ENCODE measurements at places on chromosomes 1 and 21.

- DNase-seq = no peak
Observed at GRCh38 chr1:200037904-200038303, 10.4 kb downstream of the NR5A2 start.

DNA sequence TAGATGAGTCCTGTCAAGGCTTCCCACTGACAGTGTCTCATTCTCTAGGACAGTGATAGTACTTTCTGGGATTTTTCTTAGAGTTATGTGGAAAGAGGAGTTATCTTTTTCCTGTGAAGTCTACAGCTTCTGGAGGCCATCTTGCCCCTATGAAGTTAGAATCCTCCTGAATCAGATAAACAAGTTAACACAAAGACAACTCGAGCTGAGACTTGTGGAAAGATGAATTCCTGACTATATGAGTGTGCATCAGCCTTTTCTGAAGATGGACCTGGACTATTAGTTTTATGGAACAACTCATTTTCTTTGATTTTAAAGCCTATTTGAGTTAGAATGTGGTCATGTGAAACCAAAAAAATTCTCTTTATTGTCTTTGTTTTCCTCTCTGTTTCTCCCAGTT, 290.9 kb downstream of the LRRIQ3 start:
- no peak for DNase-seq

- DNase-seq = no peak
Observed at GRCh38 chr1:104791030-104791429, 1041.3 kb downstream of the AMY1C start.

DNA sequence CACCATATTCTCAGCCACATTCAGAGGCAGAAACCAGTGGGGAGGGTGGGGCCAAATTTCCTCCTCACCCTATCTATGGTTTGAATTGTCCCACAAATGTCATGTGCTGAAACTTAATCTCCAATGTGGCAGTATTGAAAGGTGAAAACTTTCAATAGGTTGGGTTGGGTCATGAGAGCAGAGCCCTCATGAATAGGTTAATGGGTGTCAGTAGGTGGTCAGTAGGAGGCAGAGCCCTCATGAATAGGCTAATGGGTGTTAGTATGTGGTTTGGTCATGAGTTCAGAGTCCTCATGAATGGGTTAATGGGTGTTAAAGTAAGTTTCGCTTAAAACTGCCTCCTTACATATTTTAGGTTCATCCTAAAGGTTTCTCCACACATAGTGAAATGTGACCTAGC, 170.0 kb downstream of the FCRL5 start:
- DNase-seq = no peak

GRCh38 chr1:230422221-230422981, 3.7 kb downstream of the PGBD5 start:
- DNase-seq = no peak

GRCh38 chr1:198165927-198166647, 9.3 kb downstream of the NEK7 start:
- DNase-seq = no peak

DNA sequence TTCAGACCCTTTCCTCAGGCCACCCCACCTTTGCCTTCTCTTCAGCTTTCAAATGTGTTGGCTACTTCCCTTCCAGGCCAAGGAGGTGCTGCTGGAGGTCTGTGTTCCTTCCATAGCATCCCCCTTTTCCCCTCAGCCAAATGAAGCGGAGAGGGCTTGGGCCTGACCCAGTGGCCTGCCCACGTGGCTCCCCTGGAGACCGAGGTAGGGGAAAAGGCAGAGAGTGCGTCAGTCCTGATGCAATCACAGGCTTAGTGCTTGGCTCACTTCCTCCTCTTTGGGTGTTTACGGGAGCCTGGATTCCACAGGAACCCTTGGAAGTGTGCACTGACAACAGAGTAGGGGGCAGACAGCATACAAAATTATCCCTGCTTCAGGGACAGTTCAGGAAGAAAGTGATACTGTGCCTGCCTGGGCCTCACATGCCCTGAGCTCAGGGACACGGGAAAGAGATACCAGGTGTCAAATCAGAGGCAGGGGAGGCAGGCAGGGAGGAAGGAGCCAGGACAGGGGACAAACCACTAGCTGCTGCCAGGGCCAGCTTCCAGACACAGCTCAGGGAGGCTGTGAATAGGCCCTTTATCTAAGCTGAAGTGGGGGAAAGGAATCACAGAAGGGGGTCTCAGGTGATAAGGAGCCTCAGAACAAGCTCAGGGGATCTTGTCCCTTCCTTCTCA, 16.6 kb upstream of the PTP4A2 start:
- peak; percentile 50 for DNase-seq

DNA sequence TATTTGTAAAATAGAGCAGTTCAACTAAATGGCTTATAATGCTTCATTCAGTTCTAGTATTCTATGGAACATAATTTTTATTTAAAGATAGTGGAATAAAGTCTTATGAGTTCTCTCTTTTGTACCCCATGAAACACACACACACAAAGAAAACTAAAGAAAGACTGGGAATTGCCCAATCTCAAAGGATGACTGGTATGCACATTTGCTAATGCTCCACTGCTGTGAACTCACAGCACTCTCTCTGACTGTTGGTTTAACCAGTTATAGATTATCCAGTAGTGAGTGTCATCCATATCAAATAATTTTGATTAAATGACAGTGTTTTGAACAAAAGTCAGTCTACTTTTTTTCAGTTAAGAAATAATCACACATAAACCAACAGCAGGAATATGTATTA, 1082.4 kb upstream of the B3GALT2 start:
- DNase-seq = no peak

GRCh38 chr1:13583595-13583965, at the start of gene PDPN:
Gene PDPN, plus strand, starts transcription at chr1:13583832. Its CDS starts 202 bp downstream, at chr1:13584034.
- no peak for DNase-seq

DNA sequence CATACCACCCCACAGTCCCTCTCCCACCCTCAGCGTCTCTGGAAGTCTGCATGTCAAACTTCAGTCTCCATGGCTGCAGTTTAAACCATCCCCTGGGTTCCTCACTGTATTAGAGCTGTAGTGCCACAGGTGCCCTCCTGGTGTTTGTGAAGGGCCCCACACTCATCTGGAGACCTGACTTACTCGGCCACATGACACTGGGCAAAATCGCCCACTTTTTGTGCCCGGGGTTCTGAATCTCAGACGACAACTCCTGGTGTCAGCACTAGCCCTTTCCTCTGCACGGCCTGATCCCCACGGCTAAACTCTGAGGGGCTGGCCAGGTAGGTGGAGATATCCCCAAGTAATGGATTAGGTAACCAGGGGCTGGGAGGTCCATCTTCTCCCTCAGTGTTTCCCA, 6.5 kb downstream of the INKA2 start:
- no peak for DNase-seq

- no peak for DNase-seq
Observed at GRCh38 chr1:227944931-227945890, 2.5 kb downstream of the WNT9A start.

DNA sequence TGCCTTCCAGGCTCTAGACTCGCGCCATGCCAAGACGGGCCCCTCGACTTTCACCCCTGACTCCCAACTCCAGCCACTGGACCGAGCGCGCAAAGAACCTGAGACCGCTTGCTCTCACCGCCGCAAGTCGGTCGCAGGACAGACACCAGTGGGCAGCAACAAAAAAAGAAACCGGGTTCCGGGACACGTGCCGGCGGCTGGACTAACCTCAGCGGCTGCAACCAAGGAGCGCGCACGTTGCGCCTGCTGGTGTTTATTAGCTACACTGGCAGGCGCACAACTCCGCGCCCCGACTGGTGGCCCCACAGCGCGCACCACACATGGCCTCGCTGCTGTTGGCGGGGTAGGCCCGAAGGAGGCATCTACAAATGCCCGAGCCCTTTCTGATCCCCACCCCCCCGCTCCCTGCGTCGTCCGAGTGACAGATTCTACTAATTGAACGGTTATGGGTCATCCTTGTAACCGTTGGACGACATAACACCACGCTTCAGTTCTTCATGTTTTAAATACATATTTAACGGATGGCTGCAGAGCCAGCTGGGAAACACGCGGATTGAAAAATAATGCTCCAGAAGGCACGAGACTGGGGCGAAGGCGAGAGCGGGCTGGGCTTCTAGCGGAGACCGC, 2.0 kb upstream of the OLIG2 start:
- DNase-seq = no peak

DNA sequence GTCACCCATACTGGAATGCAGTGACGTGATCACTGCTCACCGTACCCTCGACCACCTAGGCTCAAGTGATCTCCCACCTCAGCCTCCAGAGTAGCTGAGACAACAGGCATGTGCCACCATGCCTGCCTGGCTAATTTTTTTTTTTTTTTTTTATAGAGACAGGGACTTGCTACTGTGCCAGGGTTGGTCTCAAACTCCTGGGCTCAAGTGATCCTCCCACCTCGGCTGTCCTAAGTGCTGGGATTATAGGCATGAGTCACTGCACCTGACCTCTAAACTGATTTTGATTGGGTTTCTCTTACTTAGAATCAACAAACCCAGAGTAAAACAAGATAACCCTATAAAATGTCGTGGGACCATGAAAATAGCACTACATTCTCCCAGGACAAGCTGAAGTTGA, 112.0 kb downstream of the UBE2U start:
- no peak for DNase-seq

Data from anterior cingulate cortex (tissue), 58 donors.